Activated T-helper 2 cell treated with anti-CD3 and anti-CD28 coated beads, Interferon-gamma antibody, Interleukin-2, Interleukin-4, amounts not matched to agents 10 μg/mL and 5 μg/mL and 100 μg/mL, durations not matched to agents 14 hours and 24 hours and 36 hours (primary cell): ENCODE measurements at places on chromosomes 4 and X. TPM values are rescaled to one million over a fixed set of nuclear protein-coding genes. Genes with fewer than 3 reads are reported as not detected.

SOD3 gene
- not detected in 2 replicates for total RNA-seq

NCAPG gene
- 55.9 and 58.2 TPM in 2 replicates for total RNA-seq

ARMCX1 gene
- total RNA-seq: 0.82 and 1.1 TPM in 2 replicates

- DNase-seq: no peak
These were observed 82.5 kb upstream of the SORBS2 start for GRCh38 chr4:185894481-185894880.

DNA sequence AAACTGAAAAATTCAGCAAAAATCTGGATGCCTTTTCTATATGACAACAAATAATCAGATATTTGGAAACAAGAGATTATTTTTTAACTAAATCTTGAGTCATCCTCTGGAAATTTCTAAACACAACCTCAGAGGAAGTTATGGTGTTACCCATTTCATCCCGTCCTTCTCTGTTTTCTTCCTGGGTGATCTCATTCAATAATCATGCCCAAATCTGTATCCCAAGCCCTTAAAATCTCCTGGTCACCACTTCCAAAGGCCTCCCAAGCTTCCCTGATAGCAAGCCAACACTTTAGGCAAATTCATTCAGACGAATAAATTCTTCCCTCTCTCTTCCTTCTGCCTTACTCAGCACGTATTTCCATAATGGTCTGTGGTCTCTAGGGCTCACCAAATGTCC is 9.7 kb upstream of the SORCS2 start:
- no peak for DNase-seq

GRCh38 chr4:152727784-152728183 is 48.0 kb upstream of the TMEM154 start:
- no peak for DNase-seq

DNA sequence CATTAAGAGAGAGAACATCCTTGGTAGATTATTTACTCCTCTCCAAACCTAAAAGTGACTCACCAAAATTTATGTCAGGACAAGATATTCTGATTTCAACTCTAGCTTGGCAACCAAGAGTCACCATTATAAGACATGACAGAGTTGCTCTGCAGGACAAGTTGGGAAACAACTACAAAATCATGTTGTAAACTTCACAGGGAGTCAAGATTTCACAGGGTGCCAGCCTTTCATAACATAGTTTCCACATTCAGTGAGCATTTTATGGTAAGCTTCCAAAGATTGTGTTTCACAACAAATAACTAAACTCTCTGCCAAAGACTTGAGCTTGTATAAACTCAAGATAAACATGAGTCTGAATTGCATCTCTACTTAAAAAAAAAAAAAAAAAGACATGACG is 121.0 kb upstream of the DIAPH2 start:
- DNase-seq: no peak

DNA sequence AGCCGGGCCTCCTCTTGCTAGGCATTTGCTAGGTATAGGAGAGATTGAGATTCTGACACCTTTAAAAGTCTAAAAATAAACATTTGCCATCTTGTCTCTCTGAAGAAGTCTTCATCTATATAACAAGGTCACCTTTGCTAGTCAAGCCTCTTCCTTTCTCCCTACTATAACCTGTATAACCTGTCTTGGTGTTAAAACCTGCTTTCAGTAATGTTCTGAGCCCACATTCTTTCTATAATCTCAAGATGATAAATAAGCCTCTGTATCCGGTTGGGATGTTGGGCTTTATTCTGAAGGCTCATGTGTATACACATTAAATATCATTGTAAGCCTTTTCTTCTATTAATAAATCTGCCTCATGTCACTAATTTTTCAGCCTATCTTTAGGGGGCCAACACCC is 10.2 kb downstream of the ASIC5 start:
- no peak for DNase-seq

DNA sequence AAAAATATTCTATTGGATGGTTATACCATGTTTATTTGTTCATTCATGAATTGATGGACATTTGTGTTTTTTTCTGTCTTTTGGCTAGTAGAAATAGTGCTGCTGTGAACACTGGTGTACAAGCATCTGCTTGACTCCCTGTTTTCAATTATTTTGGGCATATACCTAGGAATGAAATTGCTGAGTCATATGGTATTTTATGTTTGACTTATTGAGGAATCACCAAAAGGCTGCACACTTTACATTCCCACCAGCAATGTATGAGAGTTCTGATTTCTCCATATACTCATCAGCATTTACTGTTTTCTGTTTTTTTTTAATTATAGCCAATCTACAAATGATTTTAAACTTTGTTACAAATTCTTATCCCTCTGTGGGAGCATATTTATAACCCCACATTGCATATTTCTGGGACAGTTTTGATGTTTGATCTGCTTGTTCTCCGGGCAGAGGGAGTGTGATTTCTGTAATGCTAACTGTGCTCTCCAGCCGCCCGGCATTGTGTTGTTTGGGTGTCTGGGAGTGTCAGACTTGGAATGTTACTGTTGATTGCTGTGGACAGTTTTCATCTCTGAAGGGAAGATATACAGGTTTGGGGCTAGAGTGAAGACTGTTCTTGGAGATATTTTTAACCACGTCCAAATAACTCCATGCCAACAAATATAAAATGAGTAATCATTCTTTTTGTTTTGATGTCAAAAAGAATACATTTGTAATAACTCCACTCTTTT is 60.5 kb upstream of the PGRMC2 start:
- no peak for DNase-seq

DNA sequence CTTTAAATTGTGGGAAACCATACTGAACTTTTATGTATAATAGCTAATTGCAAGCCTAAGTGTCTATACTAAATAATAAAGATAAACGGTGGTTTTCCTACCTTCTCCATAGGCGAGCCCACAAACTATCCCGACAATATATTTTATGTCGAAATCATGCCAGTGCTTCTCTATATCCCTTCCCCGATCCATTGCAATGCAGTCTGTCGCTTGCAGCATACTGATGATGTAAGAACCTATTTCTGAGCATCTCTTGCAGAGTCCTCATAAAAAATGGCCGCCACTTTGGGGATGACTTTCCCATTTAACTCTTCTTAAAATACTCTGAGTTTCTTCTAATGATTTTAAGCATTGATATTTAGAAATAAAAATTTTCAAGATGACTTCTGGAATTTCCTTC is 58.1 kb upstream of the TLR3 start:
- DNase-seq: no peak

DNA sequence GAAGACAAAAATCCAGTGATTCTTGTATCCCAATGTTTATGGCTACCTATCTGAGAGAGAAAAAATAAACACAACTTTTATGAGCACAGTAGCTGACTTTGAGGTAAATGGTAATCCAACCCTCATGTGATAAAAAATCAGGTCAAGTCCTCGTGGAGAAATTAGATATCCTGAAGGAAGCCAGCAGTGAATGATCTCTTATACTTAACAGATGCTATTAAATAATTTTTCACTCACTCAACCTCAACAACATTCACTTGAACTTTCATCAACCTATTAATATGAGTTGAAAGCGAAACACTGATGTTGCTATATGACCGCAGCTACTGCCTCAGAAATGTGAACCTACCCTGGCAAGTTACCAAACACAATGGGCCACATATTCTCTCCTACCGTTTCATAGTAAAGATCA is 105.4 kb downstream of the GPC3 start:
- DNase-seq: no peak
